ENCODE measurements at places on chromosomes 13 and 19.

DNA sequence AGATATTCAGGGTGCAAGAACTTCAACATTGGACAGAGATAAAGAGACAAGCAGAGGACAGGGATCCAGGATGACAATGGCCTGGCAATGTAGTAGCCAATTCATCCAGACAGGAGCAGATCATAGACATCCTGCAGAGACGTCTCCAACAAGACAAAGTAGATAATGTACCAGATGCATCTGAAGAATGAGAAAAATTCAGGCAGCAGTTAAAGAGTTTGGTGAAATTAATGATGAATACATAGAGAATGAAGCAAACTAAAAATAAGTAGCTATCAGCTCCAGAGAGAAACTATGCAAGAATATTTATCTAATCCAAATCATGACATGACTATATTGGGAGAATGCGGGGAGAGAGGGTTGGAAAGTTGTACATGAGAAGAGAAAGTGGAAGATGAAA lies 278.4 kb upstream of the DACH1 start:
- DNase-seq = no peak

DNA sequence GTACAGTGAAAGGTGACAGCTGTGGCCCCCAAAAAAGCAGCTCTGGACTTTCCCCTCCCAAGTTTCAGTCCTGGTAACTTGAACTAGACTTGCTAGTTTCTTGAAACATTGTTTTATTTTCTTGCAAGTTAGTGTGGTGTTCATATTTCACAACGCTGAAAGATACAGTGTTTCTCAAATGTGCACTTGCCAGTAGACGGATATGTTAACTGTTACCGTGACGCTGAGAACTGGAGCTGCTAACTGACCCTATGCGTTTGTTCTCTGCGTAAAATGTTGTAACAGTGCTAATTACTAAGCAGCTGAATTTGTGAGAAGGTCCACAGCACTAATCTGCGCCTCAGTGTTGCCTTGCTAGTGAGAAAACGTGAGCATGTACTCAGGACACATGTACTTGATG lies 79.6 kb downstream of the GGACT start:
- DNase-seq = no peak

DNA sequence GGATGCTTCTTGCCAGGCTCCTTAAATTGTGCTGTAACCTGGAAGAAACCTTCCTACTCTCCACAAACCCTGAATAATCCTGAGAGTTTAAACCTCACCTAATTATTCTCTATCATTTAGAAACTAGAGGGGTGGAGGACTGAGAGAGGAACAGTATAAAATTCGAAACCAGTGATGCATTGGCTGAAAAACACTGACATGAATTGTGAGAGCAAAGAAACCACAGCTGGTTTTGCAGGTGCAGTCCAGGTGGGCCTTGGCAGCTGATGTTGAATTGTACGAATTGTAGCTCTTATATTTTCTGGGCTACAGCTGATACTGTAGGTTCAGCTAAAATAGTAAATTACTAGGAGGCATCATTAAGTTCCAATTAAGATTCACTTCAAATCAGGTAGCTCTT lies 227.0 kb upstream of the SLITRK5 start:
- no peak for DNase-seq

GRCh38 chr19:55311797-55312196 lies 13.3 kb downstream of the TMEM150B start:
- DNase-seq = no peak

GRCh38 chr13:113879494-113880360 lies 15.9 kb upstream of the GAS6 start:
- no peak for DNase-seq

- DNase-seq = peak; percentile 80
Observed at GRCh38 chr19:10085641-10086590, at the start of gene SHFL. SHFL (plus strand) TSS chr19:10086317; CDS start chr19:10086428, 111 bp downstream.

DNA sequence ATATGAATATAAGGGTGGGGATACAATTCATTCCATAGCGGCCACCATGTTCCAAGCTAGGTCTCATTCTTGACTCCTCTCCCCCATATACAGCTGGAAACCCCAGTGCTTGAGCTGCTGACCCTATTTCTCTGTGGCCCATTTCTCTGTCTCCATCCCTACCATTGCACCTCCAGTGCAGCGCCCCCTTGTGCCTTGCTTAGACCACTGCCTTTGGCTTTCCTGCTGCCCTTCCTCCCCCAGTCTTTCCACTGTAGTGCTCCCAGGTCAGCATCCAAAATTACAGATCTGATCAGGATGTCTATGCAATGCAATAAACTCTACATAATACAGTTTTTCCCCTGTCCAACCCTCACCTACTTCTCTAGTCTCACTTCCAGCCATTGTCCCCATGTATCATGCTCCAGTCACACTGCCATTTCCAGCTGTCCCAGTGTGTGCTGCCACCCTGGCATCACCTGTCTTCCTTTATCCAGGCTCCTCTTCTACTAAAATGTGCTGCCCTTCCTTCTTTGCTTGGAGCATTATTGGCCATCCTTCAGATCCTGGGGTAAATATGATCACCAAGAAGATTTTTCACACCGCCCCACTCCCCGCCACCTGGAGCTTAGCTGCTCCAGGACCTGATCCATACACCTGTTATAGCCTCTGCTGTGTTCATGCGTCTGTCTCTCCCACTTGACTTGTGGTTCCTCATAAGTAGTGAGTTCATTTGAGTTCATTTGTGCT lies 199.4 kb upstream of the IPO5 start:
- DNase-seq = no peak

- DNase-seq = peak; percentile 62
Observed at GRCh38 chr13:27406178-27406939, 18.1 kb upstream of the GTF3A start.

- DNase-seq = peak; percentile 71
Observed at GRCh38 chr19:46428239-46429135, at the start of gene PNMA8C. PNMA8C (minus strand) TSS chr19:46428936; CDS start chr19:46428359, 577 bp downstream.

DNA sequence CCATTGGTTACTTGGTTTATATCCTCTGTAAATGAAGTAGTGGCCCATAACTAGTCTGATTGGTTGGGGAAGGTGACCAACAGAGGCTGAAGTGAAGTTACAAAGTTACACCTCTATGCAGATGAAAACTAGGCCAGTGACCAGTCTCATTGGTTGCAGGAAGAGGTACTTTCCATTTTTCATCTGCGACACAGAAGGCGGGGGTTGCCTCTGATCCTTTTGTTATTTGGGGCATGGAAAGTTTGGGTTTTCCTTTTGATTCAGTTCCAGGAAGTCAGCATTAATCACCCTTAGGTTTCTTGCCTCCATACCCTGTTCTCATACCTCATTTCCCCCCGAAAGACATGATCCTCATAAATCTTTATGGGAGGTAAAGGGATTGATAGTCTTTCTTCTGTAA lies 20.2 kb downstream of the ZNF544 start:
- no peak for DNase-seq

DNA sequence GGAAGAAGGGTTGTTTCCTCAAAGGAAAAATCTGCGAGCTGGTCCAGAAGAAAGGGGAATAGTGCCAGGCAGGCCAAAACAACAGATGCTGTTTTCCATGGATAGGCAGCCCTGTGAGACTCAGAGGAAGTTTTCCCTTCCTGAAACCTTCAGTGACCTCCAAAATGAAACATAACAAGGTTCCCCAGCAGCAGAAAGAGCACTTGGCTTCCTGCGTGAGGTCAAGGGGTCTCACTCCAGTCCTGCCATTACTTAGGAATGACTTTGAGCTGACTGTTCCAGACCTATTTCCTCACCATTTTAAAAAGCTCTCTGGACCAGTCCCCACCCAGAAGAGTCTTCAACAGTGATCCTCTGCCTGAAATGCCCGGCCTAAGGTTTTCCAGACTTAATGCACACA lies 104.6 kb upstream of the IPO5 start:
- DNase-seq = no peak

DNA sequence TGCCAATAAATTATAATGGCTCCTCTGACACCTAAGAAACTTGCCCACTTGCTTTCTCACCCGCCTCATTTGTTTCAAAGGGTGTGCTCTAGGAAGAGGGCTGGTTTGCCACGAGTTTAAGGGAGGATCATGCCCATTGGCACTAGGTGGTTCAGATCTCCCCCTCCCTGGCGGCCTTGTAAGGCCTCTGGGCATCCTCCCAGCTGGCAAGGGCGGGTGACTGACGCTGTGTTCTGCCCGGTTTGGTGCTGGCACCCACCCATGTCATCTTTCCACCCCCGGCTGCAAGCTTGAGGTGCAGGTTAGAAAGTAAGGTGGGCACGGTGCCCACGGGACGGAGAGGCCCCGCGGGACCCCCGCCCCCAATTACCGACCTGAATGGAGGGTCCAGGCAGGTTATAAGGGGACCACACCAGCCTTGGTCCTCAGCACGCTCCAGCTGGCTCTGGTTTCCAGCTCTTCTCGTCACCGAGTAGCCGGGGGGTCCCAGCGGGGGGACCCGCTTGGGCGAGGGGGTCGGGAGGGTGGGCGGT lies 90.4 kb downstream of the PTPRS start:
- no peak for DNase-seq

GRCh38 chr13:105202354-105202753 lies 1333.1 kb downstream of the EFNB2 start:
- DNase-seq = peak; percentile 31

- no peak for DNase-seq
Observed at GRCh38 chr19:44685877-44686276, 13.1 kb upstream of the CEACAM16 start.

GRCh38 chr19:4409123-4409933 lies 6.9 kb downstream of the CHAF1A start:
- DNase-seq = no peak

GRCh38 chr19:12543855-12544254 lies 7.4 kb downstream of the ZNF564 start:
- peak; percentile 62 for DNase-seq

GRCh38 chr13:40206241-40207000 lies 460.0 kb downstream of the FOXO1 start:
- DNase-seq = no peak

DNA sequence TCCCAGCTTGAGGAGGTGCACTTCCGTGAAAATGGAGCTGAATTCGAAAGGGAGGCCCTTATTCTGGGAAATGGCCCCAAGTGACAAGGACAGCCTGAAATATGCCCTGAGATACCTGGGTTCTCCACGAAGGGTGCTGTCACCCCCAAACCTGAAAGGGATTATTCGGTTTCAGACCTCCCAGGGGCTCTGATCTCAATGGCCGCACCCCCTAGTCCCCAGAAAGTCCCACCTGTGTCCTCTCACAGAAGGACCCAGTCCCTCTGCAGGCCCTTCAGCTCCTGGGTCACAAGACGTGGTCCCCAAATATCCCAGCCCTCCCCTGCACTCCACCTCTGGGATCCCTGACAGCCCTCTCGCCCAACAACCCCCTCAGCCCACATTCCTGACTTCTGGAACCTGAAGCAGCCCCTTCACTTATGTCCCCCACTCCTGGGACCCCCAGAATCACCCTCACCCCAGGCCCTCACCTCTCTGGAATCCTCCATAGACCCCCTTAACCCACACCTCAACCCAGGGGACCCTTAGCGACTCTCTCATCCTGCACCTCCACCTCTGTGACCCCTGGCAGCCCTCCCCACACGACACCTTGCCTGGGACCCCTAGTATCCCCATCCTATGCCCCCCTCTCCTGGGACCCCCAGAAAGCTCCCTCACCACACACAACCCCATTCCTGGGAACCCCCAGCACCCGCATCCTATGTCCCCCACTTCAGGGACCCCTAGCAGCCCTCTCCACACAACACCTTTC lies 606 bp downstream of the SYNGR4 start:
- DNase-seq = no peak

- no peak for DNase-seq
Observed at GRCh38 chr13:76314495-76314894, 571.7 kb downstream of the KCTD12 start.

- DNase-seq = peak; percentile 34
Observed at GRCh38 chr13:20125129-20125782, 35.6 kb downstream of the GJA3 start.

GRCh38 chr19:55322204-55322885 lies 2.8 kb downstream of the TMEM150B start:
- DNase-seq = no peak

- DNase-seq = no peak
Observed at GRCh38 chr13:40983725-40984667, 35.1 kb downstream of the ELF1 start.

- DNase-seq = no peak
Observed at GRCh38 chr19:38276942-38277517, 12.7 kb downstream of the SPINT2 start.

Data from hematopoietic multipotent progenitor cell treated with erythropoietin and hydrocortisone succinate and interleukin-3 and kit ligand, for 8 days (in vitro differentiated cells).